ENCODE measurements at places on chromosomes 6 and 20. TPM values are rescaled to one million over a fixed set of nuclear protein-coding genes. Genes with fewer than 3 reads are reported as not detected.

The GSTA3 gene
- 0.27 TPM for polyA plus RNA-seq

DNA sequence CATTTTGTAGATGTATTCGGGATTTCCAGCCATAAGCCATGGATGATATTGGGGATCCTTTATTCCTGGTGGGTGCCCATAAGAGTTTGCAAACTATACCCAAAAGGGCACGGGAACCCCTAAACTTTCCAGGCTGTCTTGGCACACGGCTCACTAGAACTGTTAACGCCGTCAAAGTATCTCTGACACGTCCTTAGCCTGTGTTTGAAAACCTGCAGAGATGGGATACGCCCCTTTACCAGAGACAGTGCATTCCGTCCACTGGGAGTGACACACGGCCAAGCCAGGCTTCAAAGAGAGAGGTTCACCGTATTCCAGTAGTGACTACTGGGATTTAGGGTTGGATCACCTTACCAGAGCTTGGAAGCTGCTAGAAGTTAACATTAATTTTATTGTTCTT lies 95.0 kb downstream of the THBS2 start:
- no peak for DNase-seq

The STMN3 gene
- 32.7 TPM for polyA plus RNA-seq

DNA sequence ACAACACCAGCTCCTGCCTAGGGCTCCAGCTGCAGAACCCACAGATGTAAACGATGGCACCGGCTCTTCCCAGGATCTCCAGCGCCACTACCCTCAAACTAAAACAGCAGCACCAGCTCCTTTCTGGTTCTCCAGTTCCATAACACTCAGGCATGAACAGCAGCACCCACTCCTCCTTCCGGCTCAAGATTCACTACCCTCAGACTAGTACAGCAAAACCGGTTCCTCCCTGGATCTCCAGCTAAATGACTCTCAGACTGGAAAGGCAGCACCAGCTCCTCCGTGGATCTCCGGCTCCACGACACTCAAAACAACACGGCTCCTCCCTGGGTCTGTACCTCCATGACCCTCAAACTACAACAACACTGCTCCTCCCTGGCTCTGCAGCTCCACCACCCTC lies 325.0 kb downstream of the PREX1 start:
- no peak for DNase-seq

GRCh38 chr6:79420054-79420453 lies 117.2 kb downstream of the LCA5 start:
- DNase-seq = no peak

DNA sequence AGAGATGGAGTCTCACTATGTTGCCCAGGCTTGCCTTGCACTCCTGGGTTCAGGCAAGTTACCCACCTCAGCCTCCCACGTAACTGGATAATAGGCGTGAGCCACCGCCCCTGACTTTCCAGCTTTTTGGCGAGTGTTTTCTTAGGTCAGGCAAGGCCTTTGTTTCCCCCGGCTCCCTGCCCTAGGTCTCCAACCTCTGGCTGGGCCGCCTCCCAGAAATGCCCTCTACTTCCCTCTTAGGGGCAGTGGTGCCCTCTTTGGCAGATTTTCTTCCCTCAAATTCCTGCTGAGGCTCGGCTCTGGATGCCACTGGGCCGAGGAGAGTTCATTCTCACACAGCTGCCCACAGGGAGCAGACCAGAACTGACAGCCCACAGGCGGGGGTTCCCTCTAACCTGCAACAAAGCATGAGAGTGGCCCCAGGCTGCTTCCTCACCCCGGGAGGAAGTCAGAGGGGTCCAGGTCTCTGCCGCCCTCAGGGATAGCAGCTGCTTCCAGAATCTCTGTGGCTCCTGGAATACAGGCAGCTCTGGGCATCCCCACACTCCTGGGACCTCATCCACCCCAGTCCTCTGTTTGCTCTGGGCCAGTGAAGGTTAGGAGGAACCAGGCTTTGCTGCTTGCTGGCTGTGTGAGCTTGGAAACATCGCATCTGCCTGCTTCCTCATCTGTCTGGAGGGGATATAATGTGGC lies 56.5 kb downstream of the TCP11 start:
- no peak for DNase-seq

DNA sequence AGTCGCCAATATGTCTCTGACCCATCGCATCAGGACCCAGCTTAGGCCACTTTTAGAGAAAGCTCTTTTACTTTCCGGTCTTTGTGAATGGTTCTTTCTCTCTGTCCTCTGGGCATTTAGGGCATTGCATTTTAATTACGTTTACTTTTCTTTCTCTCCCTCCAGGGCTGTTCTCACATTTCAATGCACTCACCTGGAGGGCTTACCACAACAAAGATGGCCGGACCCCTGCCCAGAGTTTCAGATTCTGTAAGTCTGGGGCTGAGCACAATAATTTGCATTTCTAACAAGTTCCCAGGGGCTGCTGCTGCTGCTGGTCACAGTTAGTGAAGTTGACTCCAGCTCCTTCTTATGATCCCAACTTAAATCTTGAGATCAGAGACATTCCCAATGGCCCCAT lies 3.0 kb downstream of the ANKRD66 start:
- no peak for DNase-seq

DNA sequence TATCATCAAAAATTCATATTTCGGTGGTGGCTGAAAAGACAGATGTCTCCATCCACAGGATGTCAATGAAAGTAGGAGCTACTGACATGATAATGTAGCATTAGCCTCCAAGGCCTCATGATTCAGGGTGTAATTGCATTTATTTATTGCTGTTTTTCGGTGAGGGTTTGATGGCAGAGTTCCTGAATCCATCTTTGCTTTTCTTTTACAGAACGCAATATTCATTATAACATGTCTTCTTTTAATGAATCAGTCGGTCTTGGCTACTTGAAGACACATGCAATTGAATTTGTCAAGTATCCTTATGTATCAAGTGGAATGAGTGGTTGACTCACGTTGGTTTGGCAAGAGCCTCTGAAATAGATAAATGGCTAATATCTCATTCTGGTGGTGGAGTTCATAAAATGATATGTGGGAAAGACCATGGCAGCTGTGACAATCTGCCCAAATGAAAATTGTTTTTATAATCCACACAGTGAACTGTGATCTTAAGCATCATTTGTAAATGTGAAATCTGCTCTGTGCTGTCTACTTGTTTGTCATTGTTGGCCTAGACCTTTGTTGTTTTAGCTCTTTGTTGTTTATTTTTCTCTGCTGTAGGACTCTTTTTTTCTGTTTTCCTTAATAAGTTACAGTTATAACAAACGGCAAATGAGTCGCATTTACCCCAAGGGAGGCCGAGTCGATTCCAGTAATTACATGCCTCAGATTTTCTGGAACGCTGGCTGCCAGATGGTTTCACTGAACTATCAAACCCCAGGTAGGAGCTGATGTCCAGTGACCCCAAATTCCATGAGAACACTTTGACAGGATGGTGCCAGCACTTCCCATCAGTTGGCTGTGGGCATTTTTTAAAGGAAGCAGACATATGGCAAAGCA lies 105.7 kb upstream of the LAMP5 start:
- peak; percentile 36 for DNase-seq

The KCNB1 gene
- polyA plus RNA-seq = 0.50 TPM

DNA sequence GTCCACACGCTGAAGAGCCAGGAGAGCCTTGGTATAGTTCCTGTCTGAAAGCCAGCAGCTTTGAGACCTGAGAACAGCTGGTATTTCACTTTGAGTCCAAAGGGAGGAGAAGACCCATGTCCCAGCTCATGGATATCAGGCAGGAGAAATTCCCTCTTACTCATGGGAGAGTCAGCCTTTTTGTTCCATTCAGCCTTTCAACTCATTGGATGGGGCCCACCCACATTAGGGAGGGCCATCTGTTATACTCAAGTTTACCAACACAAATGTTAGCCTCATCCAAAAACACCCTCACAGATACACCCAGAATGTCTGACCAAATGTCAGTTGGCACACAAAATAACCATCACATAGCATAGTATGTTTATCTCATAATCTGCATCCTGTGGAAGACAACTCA lies 80.1 kb downstream of the GMDS start:
- DNase-seq = no peak

- DNase-seq = no peak
These were observed 7.4 kb upstream of the KIF16B start for GRCh38 chr20:16580620-16581019.

The IL20RA gene
- 2.6 TPM for polyA plus RNA-seq

GRCh38 chr20:62961310-62961783 lies 8.8 kb downstream of the SLC17A9 start:
- no peak for DNase-seq

The ATAT1 gene
- polyA plus RNA-seq = 38.7 TPM

DNA sequence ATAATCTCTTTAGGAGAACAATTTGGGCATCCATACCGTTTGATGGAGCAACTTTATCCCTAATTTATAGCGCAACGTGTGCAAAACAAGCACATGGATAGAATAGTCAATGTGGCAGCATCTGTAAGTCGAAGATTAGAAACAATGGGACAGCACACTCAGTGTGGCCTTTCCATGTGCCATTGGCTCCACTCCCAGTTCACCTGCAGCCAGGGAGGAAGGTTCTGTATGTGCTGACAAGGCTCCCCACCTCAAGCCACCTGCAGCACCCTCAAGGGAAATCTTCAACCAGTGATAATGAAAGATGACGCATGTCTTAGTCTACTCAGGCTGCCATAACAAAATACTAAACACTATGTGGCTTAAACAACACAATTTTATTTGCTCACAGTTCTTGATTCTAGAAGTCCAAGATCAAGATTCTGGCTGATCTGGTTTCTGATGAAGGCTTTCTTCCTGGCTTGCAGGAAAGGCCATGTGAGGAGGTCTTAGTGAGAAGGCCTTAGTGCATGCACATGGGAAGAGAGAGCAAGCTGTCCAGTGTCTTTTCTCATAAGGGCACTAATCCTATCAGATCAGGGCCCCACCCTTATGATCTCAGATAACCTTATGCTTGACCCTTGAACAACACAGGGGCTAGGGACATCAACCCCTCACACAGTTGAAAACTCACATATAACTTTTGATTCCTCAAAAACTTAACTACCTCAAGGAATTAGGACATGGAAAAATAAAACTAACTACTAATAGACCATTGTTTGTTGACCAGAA lies 34.9 kb upstream of the SHLD1 start:
- DNase-seq = no peak

The LST1 gene
- 5.0 TPM for polyA plus RNA-seq

DNA sequence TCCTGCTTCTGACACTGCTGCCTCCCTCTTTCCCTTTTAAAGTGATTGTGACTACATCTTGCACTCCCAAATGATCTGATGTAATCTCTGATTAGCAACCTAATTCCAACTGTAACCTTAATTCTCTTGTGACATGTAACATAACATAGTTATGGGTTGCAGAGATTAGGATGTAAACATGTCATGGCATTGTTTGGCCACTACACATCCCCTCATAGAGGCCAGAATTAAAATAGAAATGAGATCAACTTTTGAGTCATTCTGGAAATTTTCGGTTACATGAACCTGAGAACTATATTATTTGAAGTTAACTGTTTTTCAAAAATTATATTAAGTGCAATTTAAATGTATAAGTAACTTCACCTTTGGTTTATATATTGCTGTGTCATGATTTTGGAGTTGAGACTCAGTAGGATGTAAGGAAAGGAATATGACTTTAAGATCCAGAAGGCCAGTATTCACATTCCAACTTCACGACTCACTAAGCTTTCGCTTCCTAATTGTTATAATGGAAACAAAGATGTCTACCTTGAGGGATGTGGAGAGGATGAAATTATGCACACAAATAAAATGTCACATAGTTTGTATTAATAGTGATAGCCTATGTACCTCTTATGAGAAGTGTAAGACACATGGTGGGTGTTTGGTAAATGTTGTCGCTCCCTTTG lies 611.9 kb upstream of the MAP3K7 start:
- DNase-seq = no peak

The MLN gene
- 1.9 TPM for polyA plus RNA-seq

- DNase-seq = no peak
These were observed 9.6 kb downstream of the KCNS1 start for GRCh38 chr20:45091366-45091765.

The SLCO4A1 gene
- polyA plus RNA-seq = 3.5 TPM

The ADGRF5 gene
- polyA plus RNA-seq = 29.2 TPM

The SYNDIG1 gene
- polyA plus RNA-seq = 9.2 TPM

The MDFI gene
- polyA plus RNA-seq = 39.6 TPM

DNA sequence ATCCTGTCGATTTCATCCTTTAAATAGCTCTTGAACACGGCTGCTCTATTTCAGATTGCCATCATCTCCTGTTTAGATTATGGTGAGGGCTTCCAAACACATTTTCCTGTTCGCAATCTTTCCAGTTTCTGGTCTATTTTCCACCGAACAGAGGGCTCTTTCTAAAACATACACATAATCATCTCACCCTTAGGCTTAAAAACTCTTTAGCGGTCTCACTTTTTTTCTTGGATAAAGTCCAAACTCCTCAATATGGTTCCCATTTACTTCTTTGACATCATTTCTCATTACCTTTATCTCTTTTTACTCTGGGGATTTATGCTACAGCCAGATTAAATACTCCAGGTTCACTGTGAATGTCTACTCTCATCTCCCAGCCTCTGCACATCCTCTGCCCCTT lies 103.4 kb upstream of the STMND1 start:
- no peak for DNase-seq

DNA sequence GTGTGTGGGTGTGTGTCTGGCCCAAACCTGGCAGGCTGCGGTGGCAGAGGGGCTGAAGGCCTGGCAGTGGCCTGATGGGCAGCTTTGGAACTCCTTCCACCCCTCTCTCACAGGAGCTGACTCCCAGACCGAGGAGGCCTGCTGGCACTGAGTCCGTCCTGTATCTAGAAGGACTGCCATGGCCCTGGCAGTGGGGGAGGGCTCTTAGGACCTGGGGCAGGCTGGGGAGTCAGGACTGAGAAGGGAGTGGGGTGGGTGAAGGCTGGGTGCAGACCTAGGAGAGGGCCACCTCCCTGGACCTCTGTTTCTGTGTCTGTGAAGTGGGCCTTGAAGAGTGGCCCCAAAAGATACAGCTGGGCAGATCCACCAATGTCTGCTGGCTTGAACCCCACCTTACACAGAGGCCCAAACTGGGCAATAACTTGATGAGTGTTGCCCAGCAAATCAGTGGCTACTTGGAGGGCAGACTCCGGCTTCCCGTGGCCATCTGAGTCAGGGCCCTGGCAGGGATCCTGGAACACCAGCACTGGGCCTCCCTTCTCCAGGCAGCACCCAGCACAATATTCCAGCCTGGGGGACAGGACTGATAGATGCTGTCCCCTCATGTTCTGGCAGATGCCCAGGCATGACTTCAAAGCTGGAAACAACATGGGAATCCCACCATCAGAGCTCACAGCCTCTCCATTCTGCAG lies 46.7 kb upstream of the BLCAP start:
- DNase-seq = no peak

DNA sequence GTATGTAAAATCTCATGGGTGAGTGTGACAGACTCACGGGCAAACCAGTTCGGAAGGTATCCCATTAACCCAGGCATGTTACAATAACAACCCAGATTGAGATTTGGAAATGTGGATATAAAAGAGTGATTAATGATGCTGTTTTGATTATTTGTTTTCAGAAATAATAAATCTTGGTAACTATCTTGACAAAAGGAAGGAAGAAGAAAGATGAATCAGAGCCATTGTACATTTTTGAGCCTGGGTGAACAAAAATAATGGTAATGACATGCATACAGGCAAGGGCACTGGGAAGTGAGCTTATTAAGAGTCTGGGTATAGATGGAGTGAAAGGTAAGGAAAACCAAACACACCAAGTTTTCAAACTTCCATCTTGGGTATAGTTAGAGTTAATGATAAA lies 862.0 kb downstream of the PHF3 start:
- DNase-seq = no peak

The DNAH8 gene
- polyA plus RNA-seq = 0.79 TPM

The FGD2 gene
- polyA plus RNA-seq = 2.6 TPM

The ECT2L gene
- polyA plus RNA-seq = 0.21 TPM
